ENCODE measurements at places on chromosomes 4 and X. TPM values are rescaled to one million over a fixed set of nuclear protein-coding genes. Genes with fewer than 3 reads are reported as not detected.

GRCh38 chr4:100679926-100680325 lies 162.1 kb upstream of the EMCN start:
- no peak for DNase-seq

DNA sequence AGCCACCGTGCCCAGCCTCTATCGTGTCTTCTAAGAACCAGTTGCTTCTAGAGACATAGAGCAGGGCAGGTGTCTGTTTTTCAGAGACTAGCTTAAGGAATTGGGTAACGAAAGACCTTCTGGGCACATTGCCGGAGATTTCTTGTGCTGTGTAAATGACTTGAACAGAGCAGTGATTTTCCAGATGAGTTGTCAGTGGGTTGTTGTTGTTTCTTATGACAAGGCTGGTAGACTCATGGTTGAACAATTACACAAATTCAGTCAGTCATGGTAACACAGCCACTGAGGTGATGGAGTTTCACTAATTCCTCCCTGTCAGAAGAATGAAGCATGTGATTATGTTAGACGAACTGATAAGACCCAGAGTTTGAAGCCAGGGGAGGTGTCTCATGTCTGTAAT lies 20.5 kb upstream of the DDX3X start:
- peak; percentile 52 for DNase-seq

DNA sequence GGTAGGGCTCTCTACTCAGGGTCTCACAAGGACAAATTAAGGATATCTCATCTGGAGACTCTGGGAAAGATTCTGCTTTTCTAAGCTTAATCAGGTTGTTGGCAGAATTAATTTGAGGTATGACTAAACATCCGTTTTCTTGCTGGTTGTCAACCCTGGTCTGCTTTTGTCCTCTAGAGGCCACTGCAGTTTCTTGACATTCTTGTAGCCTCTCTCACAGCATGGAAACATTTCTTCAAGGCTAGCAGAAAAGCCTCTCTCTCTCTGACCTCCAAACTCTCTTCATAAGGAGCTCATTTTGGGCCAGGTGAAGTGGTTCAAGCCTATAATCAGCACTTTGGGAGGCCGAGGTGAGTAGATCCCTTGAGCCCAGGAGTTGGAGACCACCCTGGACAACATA lies 749.5 kb upstream of the PCDH7 start:
- peak; percentile 43 for DNase-seq

Gene ARL9
- not detected for total RNA-seq

DNA sequence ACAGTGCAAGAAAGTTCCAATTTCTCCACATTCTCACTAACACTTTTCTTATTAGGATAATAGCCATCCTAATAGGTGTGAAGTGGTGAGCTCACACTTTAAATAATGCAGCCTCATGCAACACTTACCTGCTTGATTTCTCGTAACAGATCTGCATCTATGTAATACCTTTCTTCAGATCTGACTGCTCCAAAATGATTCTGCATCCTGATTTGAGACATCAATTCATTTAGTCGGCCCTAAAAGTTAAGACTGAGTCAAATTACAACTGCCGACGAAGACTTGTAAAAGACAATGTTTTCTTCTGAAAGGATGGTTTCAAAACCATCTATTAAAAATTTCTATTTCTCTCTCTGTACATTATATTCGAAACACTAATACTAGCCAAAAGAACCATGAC lies 30.7 kb downstream of the NUP54 start:
- DNase-seq: no peak

Gene KLKB1
- not detected for total RNA-seq

DNA sequence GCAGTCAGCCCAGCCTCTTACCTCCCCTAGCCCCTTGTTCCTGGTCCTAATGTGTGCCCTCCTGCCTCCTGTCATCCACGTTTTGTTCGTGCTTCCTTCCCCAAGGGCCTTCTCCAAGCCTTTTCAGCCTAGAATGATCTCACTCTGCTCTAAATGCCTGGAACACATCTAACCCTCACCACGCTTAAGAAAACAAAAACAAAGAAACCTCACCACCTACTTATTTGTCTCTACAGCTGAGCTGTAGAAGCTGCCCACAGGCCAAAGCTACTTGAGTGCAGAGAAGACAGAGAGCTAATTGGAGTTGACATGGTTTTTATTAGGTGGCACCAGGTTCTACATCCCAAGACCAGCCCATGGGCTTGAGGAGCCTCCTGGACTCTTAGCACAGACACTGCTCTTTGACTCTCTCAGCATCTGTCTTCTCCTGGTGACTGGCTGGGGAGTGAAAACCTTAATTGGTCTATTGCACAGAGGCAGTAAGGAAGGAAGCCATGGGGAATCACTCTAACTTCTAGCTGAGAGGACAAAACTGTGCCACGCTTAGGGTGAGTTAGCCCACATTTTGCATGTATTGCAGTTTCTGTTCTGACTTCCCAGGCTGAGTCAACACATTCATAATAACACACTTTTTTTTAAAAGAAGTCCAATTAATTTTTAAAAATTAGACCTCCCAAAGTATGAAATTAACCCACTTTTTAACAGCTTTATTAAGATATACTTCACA lies 52.3 kb upstream of the PDK3 start:
- no peak for DNase-seq

DNA sequence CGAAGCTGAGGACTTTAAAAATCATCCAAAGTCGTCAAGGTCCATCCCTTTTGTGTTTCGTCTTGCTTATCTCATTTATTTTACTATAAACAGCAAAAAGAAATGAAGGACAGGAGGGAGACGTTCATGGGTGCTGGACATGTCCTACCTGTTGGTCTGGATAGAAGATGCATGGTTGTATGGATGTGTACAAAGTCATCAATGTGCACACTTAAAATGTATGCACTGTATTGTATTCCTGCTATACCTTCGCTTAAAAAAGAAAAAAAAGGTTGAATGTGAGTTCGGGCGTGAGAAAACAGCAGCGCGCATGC lies 313 bp upstream of the BLOC1S4 start:
- DNase-seq: no peak

Gene AVPR2
- total RNA-seq: not detected

Gene CLNK
- total RNA-seq: not detected

Gene ZNF711
- 0.13 TPM for total RNA-seq

DNA sequence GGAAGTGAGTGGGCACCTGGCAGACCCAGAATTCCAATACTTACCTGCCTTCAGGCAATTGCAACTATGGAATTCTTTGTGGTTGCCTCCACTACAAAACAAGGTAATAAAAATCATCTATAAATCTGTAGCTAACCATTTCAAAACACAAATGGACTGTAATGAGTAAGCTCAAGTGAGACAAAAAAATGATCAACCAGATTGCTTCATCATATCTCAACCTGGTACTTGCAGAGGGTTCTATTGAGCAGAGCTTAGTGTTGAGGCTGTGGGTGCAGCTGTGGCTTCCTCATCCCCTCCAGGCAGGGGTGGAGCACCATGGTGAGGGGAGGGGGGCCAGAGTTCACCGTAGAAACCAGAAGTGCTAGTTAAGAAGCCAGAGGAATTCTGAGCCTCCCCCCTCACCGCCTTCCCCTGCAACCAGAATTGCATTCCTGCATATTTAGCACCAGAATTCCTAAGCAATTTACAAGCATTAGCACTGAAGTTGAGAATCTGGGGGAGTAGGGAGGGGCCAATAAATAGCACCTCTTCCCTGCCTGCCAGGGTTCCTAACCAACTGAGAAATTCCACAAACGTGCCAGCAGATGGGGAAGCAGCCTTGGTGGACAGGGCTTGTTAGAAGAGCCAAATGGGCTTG lies 11.5 kb downstream of the CTAG1A start:
- peak; percentile 71 for DNase-seq

Gene GAGE12J
- not detected for total RNA-seq

Gene DUX4
- not detected for total RNA-seq

DNA sequence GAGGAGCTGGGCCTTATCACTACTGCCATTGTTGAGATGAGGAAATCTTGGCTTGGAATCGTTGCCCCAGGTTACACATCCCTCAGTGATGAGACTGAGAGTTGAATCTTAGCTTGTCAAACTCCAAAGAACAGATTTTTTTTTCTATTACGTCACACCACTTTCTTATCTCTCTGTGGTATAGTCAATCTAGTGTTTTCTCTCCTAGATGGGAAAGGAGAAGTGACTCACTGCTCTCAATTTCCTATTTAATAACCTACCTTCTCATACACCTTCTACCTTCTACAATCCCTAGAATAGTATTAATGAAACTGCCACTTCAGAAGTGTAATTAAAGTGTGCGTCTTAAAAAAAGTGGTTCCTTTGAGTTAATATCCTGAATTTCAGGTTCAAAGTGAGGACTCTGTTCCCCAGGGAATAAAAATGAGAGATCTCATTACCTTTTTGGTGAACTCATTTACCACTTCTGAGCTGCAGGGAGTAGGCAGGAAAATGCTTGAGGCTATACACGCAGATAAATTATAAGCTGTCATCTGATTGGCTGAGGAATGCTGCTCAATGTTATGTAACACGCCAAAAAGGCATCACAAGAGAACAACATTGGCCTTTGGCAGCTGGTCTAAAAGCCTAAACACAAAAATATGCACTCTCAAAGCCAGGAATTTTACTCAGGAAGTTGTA lies 59.3 kb downstream of the MAD2L1 start:
- peak; percentile 58 for DNase-seq

DNA sequence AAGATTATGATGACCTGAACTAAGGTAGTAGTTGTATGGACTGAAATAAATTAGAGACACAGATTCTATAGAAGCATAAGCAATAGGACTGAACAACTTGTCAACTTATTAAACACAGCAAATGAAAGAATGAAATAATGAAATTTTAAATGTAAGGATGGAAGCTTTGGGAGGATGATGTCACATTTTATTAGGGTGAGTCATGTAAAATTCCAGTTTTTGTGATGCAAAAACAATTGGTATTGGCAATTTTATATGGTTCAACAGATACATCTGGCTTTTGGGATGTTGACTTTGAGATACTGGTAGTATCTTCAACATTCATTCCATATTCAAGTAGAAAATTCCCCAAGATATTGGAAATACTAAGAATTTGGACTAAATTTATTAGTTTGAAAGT lies 72.7 kb upstream of the IL15 start:
- no peak for DNase-seq

Gene C4orf50
- total RNA-seq: not detected

- DNase-seq: peak; percentile 77
Observed at GRCh38 chr4:38949411-38950051, 81.9 kb downstream of the FAM114A1 start.

GRCh38 chrX:8870411-8870810 lies 69.2 kb upstream of the FAM9A start:
- DNase-seq: no peak

Gene CENPE
- total RNA-seq: 24.4 TPM

DNA sequence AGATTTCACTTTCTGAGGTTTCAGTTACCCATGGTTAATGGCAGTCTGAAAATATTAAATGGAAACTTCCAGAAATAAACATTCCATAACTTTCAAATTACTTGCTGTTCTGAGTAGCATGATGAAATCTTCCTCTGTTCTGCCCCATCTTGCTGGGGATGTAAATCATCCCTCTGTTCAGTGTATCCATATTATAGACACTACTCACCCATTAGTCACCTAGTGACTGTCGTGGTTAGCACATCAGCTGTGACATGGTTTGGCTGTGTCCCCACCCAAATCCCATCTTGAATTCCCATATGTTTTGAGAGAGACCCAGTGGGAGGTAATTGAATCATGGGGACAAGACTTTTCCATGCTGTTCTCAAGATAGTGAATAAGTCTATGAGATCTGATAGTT lies 125.5 kb upstream of the GIMD1 start:
- DNase-seq: peak; percentile 56

DNA sequence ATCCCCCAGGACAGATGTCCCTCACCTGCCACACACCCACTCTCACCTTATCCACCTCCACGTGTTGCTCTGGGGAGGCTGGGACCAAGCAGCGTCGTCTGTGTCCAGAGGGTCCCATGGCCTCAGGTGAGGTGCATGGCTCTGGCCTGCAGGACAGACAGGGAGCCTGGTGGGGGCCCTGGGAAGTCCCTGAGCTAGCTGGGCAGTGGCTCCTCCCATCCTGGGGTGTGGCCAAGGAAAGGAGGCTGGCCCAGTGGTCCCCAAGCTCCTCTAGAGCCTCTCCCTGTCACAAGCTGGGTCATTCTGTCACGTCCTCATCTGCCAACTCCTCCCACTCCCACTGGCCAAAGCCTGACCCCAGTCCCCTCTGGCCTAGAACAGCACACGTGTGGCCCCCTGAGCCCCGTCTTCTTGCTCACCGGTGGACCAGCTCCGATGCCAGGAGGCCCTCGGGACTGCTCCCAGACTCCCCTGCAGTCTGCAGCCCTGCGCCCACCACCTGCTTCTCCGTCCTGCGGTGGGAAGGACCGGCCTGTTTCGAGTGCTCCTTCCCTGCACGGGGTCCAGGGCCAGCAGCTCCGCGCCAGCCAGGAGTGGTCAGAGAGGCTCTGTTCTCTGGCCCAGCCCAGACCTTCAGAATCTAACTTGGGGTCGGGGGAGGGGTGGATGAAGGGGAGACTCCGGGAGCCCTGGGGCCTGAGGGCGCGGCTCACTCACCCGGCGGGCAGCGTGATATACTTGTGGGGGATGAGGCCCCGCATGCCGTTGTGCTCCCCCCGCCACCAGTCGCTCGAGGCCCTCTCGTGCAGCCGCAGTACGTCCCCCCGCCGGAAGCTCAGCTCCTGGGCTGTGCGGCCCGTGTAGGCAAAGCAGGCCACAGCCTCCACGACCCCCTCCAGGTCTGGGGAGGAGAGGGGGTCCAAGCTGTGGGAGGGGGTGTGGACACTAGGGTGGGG lies 4.8 kb downstream of the AVPR2 start:
- no peak for DNase-seq

GRCh38 chr4:117949621-117950020 lies 84.7 kb upstream of the NDST3 start:
- DNase-seq: peak; percentile 25

Gene RENBP
- total RNA-seq: not detected

Gene EDA
- 2.0 TPM for total RNA-seq

Gene EMD
- 33.2 TPM for total RNA-seq

DNA sequence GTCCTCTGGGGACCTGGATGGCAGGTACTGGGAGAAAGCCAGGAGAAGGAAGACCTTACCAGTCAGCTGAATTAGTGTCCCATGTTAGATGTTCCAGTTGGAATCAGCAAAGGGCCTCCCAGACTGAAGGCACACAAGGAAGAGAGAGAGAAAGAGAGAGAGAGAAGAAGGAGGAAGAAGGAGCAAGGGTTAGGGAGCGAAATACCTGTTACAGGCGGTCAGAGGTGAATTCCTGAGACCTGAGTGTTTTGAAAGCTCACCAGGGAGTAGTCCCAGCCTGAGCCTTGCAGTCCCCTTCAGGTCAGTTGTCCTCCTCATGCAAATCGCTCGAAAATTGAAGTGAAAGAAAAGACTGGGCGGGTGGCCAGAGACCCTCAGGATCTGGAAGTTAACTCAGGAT lies 60.3 kb downstream of the USP11 start:
- DNase-seq: no peak

DNA sequence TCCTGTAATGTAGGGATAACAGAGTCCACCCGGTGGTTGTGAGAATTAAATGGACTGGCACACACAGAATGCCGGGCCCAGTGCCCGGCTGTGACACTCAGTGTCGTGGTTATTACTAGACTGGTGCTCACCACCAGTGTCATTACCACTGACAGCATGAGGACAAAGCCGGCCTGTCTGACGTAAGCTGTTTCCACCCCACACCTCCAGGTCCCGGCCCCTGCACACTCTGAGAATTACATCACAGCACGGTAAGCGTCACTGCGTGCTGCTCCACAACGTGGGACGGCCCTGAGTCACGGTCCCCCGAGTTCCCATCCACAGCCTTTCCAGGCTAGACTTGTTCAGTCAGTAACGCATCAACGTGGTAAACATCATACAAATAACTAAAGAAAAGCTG lies 22.9 kb downstream of the FAT1 start:
- DNase-seq: no peak

Measured in HT1080 (cell line).